ENCODE measurements at places on chromosomes 11 and 22.
A peak's percentile ranks its signal among the peaks of the same experiment; 100 is the strongest.

DNA sequence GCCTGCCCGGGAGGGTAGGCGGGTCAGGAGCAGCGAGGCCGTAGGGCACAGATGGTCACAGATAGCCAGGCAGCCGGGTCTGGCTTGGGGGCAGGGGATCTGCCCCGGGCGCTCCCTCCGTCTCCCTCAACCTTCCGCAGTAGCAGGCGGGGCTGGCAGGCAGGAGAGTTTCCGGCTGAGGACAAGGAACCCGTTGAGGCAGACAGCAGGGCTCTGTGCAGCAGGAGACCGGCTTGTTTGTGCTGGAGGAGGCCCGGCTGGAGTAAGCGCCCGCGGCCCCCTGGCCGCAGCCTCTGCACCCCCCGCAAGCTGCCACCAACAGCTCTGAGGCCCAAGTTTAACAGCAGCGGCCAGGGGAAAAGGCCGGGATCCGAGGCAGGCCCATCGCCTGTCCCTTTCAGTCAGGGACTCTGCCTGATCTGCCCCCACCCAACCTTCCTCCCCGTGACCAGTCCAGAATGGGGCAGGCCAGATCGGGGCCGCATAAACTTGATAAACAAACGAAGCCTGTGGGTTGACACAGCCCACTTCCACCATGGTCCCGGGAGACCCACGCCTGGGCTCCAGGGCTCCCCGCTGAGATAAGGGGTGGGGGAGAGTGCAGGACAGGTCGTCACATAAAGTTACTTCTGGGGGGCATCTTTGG is 13.6 kb downstream of the SCARF2 start:
- DNase-seq: no peak

GRCh38 chr11:121767433-121767832 is 314.7 kb upstream of the SORL1-AS1 start:
- no peak for DNase-seq

GRCh38 chr22:48185071-48186055 is 1422.9 kb downstream of the TBC1D22A start:
- no peak for DNase-seq

DNA sequence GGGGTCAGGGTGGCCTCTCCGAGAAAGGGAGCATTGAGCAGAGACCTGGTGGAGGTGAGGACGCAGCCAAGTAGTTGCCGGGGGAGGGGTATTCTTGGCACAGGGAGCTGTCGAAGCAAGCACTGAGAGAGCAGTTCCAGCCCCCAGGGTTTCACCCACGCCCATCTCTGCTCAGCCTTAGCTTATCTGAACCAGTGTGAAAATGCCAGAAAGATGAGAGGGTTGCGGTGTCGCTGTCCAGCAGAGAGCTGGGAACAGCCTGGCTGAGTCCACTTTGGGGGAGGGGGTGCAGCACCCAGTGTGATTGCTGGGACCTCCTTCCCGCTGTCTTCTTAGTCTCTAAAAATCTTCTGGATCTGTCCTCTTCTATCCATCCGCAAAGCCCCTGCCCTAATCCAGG is 123.3 kb upstream of the TBCEL start:
- no peak for DNase-seq

GRCh38 chr22:39622881-39623367 is 52.4 kb downstream of the CACNA1I start:
- no peak for DNase-seq

DNA sequence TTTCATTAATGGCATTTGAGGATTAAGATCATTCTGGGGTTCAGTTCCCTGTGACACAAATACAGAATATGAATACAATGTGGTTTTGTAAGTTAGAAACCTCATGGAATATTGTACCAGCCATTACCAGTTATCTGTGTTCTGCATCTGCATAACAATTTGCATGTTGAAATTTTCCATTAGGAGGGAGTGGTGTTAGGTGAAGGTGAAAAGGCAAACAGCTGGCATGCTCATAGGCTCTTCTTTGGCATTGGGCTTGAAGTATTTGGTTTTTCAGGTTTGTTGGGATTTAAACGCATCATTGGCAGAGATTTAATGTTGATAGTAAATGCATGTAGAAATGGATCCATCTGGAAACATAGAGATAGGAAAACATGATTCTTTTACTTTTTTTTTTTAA is 18.6 kb downstream of the RTN3 start:
- no peak for DNase-seq

DNA sequence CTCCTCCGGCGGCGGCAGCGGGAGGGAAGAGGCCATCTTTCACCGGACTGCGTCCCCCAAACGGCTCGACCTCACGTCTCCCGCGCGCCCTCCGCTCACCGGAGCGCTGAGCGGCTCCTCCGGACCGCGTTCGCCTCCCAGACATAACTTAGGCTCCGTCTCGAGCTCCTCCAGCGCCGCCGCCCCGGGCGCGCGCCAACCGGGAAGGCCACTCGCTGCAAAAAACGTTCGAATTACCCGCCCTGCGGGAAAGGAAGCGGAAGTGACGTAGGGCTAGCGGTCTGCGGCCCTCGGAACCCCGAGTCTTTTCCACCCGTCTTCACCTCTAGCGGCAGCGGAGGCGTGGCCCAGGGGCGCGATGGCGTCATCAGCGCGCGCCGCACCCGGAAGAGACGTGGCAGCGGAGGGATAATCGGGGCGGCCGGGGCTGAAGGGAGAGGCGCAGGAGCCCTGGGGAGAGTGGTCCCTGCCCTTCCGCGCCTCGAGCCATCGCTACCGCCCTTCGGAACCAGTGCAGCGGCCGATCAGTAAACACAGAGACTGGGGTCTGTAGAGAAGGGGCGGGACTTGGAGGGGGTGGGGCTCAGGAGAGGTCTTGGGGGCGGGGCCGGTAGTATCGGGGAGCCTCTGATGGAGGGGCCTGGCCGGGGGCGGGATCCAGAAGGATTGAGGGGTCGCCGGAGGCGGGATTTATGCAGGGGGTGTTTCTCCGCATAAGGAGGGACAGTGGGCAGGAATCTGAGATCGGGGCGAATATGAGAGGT is at the start of the genes CDCA5 and ZFPL1:
TSS of gene CDCA5 (minus strand) at position 207 of the 764 bp plus-strand sequence. CDS start at position 145, 62 bp downstream.
TSS of gene ZFPL1 (plus strand) at position 389 of the 764 bp plus-strand sequence. CDS start 477 bp downstream, outside the sequence.
- peak; percentile 97 for DNase-seq

- peak; percentile 47 for DNase-seq
These were observed 230.2 kb upstream of the B3GAT1 start for GRCh38 chr11:134642206-134642605.

DNA sequence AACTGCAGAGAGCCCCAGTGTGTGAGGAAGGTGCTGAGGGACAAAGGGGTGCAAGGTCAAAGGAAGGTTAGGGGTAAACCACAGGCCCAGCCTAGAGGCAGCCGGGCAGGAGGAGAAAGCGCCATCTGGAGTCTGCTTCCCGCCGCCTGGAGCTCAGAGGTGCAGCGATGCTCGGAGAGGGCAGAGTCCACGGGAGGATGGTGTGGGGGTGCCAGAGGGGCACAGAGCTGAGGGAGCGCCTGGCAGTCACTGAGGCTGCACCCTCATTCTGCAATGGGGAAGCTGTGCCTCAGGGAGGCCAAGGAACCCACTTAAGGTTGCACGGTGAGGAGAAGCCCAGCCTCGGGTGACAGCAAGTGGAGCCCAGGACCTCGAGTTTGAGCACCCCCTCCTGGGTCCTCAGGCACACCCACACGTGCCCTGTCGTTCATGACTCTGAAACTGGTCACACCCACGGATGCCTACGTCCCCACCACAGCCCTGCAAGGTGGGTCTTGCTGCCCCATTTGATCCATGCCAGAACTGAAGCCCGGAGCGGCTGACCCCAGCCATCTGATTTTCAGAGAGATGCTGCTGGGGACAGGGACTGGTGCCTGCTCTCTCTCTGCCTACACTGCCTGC is 1.6 kb downstream of the IL2RB start:
- no peak for DNase-seq

DNA sequence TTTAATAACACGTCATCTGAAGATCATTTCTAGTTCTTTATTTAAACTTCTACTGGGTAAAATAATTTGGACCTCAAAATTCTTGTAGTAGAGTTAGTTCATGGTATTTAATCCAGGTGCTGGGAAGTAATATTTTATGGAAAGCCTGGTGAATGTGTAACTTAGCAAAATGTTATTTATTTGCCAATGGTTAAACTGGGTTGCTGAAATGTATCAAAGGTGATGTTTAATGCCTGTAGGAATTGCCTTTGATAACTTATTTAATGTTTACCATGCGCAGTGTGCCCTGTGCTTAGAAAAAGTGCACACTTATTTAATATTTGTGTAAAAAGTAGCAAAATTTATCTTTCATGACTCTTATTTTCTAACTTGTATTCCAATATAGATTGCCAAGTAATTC is 11.2 kb downstream of the OR5M11 start:
- no peak for DNase-seq

DNA sequence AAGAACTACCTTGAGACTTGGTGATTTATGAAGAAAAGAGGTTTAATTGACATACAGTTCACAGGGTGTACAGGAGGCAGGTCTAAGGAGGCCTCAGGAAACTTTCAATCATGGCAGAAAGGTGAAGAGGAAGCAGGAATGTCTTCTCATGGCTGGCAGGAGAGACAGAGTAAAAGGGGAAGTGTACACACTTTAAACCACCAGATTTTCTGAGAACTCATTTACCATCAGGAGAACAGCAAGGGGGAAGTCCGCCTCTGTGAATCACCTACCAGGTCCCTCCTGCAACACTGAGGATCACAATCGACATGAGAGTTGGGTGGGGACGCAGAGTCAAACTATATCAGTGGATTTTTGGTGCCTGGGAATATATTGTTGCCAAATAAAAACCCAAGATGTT is 40.3 kb upstream of the OR5D13 start:
- DNase-seq: no peak

DNA sequence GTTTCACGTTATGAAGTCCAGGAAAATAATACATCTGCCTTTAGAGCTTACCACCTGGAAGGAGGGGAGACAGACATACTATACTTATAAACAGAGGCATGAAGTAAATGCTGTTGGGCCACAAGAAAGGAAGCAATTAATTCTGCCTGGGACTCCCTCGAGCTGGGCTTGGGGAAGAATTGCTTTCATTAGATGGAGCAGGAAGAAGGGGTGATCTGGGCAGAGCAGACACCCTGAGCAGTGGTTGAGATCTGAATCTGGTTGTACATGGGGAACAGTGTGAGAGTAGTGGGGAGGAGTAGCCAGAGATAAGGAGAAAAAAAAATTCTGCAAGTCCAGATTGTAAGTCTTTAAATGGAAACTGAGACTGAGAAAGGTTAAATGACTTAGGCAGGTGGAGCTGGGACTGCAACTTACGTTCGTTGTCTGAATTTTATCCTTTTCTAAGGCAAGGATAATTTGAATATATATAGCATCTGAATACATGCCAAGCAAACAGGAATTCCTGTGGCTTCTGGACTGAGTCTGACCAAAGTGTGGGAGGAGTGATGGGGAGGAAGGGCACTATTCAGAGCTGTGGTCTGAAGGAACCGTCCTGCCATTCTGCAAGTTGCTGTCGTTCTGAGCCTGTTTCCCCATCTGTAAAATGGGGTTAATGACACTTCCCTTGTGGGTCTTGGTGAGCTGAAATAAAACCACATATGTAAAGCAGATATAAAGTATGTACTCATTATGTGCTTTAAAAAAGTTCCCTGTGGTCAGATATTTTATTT is 7.9 kb downstream of the NCAM1 start:
- no peak for DNase-seq

GRCh38 chr22:48709976-48710375 is 1117.7 kb downstream of the BRD1 start:
- DNase-seq: no peak

GRCh38 chr11:126102436-126102981 is 39.8 kb upstream of the CDON start:
- no peak for DNase-seq

- no peak for DNase-seq
These were observed 6.5 kb downstream of the FZD4 start for GRCh38 chr11:86948733-86949132.

DNA sequence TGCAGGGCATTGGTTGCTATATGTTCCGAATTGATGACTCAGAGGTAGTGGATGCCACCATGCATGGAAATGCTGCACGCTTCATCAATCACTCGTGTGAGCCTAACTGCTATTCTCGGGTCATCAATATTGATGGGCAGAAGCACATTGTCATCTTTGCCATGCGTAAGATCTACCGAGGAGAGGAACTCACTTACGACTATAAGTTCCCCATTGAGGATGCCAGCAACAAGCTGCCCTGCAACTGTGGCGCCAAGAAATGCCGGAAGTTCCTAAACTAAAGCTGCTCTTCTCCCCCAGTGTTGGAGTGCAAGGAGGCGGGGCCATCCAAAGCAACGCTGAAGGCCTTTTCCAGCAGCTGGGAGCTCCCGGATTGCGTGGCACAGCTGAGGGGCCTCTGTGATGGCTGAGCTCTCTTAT is 5.4 kb upstream of the TTC36 start:
- DNase-seq: no peak

- no peak for DNase-seq
These were observed 48.9 kb upstream of the HORMAD2 start for GRCh38 chr22:30031328-30031727.

- DNase-seq: no peak
These were observed 441.2 kb upstream of the ANO3 start for GRCh38 chr11:25890626-25891260.

DNA sequence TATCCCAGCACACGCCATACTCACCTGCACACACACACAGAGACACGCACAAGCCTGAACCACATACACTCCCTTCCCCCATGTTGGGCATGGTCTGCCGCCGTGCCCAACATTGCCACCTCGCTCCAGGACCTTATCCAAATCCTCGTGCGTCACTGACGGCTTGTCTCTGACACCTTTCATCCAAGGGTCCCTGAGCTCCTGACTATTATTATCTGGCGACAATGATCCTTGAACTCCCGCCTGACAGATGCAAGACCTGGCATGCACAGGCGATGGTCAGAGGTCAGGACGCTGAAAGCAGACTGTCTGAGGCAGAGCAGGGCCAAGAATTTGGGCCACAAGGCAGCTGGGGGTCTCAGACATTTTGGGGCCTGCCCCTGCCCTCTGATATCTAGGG is 4.2 kb downstream of the MB start:
- no peak for DNase-seq

DNA sequence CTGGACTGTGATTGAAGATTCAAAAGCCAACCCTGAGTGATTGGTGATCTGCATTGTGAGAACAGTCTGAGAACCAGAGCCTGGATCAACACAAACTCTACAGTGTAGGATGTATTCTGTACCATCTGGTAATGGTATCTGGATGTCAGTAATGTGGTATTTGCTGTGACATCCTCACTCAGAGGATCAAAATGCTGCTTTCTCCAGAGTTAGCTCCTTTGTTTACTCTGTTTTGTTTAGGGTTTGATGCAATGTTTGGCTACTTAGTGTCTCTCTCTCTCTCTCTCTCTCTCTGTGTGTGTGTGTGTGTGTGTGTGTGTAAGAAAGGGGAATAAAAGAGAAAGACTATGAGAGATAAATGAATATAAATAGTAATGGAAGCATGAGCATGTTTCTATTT is 24.3 kb downstream of the CASP4 start:
- no peak for DNase-seq

- DNase-seq: no peak
These were observed 21.0 kb downstream of the OR51E1 start for GRCh38 chr11:4664786-4665185.

GRCh38 chr11:68551223-68551622 is 90.7 kb downstream of the PPP6R3 start:
- no peak for DNase-seq

- no peak for DNase-seq
These were observed 11.0 kb upstream of the IGSF9B start for GRCh38 chr11:133967599-133968238.

- no peak for DNase-seq
These were observed 1387.0 kb upstream of the RAG2 start for GRCh38 chr11:37984991-37985390.
